Esophagus muscularis mucosa (tissue), 4 donors: ENCODE measurements at places on chromosomes 2 and 18. TPM values are rescaled to one million over a fixed set of nuclear protein-coding genes. Genes with fewer than 3 reads are reported as not detected.

The ASB18 gene
- total RNA-seq = not detected

The ADD2 gene
- 8.6 TPM for total RNA-seq

DNA sequence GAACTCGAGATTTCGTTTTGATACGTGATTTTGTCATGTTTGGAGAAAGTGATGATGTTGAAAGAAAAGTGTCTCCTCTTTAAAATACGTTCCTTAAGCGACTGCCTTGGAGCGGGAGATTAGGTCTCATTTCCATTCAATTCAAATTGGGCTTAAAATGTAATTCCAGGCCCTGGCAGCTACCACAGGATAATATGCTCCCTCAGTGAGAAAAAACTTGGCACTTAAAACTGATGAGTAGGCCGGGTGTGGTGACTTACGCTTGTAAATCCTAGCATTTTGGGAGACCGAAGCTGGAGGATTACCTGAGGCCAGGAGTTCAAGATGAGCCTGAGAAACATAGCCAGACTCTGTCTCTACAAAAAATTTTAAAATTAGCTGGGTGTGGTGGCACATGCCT is 146.3 kb upstream of the L3MBTL4 start:
- H3K4me3 ChIP-seq = no peak overlapping the region
- no peak overlapping the region for H3K27ac ChIP-seq
- H3K36me3 ChIP-seq = no peaks in the 10 kb centered on the region
- H3K27me3 ChIP-seq = no peaks in the 10 kb centered on the region
- DNase-seq = peak; percentile 37
- no peaks in the 10 kb centered on the region for H3K4me1 ChIP-seq

DNA sequence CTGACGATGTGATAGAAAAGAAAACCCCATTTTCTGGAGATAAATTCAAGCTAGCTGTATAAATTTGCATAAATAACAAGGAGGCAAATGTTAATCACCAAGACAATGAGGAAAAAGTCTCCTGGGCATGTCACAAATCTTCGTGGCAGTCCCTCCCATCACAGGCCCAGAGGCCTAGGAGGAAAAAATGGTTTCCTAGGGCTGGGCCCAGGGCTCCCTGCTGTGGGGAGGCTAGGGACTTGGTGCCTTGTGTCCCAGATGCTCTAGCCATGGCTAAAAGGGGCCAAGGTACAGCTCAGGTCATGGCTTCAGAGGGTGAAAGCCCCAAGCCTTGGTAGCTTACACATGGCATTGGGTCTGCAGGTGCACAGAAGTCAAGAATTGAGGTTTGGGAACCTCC is 134.6 kb downstream of the CABLES1 start:
- no peaks in the 10 kb centered on the region for H3K4me1 ChIP-seq
- no peak overlapping the region for H3K27ac ChIP-seq
- H3K27me3 ChIP-seq = no peaks in the 10 kb centered on the region
- no peak overlapping the region for H3K4me3 ChIP-seq
- H3K36me3 ChIP-seq = no peaks in the 10 kb centered on the region

DNA sequence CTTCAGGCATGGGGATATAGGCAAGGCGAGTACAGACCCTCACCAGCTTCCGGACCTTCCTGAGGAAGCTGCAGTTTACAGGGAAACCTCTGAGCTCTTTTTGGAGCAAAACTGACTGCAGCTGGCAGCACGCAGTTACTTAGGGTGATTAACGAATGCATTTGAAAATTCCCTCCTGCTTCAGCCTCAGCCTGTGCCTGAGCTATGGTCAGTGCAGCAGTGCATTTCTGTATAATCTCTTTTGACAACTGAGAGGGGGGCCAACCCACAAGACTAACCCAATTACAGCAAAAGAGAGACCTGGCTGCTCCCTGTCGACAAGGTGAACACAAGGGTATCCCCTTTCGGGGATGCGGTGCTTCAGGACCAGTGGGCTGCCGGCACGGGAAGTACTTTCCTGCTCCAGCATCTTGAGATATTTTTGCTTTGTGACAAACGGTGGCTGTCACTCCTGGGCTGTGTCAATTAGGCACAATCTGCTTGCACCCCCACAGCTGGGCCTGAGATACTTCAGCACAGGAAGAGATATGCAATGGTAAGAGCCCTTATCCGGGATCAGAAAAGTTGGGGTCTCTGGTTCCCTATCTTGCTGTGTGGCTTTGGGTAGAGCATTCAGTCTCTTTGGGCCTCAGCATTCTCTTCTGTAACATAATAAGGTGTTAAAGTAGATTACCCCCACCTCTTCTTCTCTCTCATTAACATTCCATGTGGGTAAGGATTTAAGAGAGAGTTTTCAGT is 141.0 kb downstream of the TMEM17 start:
- H3K4me3 ChIP-seq = no peak overlapping the region
- H3K27ac ChIP-seq = no peak overlapping the region
- H3K36me3 ChIP-seq = no peaks in the 10 kb centered on the region
- no peaks in the 10 kb centered on the region for H3K27me3 ChIP-seq
- no peaks in the 10 kb centered on the region for H3K4me1 ChIP-seq

GRCh38 chr18:13409997-13410396 is 191.4 kb downstream of the LDLRAD4 start:
- no peak overlapping the region for H3K4me3 ChIP-seq
- DNase-seq = no peak
- H3K27me3 ChIP-seq = no peaks in the 10 kb centered on the region
- no peak overlapping the region for H3K27ac ChIP-seq

DNA sequence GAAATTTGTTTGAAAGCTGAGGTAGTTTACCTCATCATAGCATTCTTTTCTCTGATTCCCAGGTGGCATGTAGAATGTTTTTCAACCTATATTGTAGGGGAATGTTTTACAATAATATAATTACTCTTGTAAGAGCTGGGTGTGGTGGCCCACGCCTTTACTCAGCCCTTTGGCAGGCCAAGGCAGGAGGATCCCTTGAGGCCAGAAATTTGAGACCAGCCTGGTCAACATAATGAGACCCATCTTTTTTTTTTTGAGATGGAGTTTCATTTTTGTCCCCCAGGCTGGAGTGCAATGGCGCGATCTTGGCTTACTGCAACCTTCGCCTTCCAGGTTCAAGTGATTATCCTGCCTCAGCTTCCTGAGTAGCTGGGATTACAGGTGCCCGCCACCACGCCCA is 3.6 kb downstream of the USP39 start:
- H3K27me3 ChIP-seq = no peaks in the 10 kb centered on the region
- no peak overlapping the region for H3K4me3 ChIP-seq
- H3K36me3 ChIP-seq = peaks cover 44% of the 10 kb centered on the region
- H3K27ac ChIP-seq = no peak overlapping the region
- no peak for DNase-seq

DNA sequence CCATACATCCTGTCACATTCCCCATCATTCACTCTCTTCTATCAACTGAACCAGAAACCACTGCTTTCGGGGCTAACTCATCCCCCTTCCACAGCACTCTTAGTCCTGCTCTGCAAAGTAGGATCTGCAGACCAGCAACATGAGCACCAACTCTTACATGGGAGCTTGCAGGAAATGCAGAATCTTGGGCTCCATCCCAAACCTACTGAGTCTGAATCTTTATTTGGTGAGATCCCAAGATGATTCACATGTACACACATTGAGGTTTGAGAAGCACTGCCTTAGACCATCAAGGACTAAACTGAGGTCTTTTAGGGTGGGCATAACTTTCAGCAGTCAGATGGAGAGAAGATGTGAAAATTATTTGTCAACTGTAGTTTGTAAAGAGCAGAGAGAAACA is 235.6 kb upstream of the EPHA4 start:
- H3K27me3 ChIP-seq = no peaks in the 10 kb centered on the region
- DNase-seq = no peak
- no peaks in the 10 kb centered on the region for H3K36me3 ChIP-seq
- H3K27ac ChIP-seq = no peak overlapping the region
